ENCODE measurements at places on chromosomes 4 and X. TPM values are rescaled to one million over a fixed set of nuclear protein-coding genes. Genes with fewer than 3 reads are reported as not detected.

DNA sequence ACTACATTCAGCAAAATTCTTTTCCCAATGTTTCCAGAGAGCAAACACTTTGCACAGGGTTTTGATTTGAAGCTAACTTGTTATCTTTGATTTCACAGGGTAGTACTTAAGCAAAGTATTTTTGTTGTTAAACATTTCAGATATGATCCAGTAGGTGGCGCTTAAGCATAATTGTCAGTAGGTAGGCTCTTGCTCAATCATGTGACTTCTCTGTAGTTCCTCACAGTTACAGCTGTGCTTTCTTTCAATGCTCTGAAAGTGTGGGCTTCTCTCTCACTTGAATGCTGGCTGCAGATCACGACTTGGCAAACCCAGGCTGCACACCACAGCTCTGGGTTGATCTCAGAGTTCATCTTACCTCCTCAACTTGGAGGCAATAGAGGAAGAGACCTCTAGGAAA, 1016.5 kb downstream of the SH3BGRL start:
- peak; percentile 10 for DNase-seq

DNA sequence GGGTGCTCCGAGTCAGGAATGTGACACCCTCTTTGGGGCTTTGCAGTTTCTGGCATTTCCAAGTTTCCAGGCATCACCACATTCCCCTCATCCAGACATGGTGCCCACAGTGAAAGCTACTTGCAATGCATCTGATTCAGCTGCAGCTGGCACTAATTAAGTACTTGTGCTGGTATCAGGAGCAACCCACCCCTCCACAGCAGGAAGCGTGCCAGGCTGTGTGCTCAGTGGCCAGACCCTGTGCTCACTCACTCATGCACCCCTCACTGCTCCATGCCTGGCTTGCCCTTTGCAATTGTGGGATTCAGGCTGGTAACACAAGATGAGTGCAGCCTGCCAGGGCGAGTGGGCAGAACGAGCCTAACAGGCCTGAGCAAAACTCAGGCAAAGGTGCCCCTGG, 271.2 kb downstream of the EPHA5 start:
- no peak for DNase-seq

DNA sequence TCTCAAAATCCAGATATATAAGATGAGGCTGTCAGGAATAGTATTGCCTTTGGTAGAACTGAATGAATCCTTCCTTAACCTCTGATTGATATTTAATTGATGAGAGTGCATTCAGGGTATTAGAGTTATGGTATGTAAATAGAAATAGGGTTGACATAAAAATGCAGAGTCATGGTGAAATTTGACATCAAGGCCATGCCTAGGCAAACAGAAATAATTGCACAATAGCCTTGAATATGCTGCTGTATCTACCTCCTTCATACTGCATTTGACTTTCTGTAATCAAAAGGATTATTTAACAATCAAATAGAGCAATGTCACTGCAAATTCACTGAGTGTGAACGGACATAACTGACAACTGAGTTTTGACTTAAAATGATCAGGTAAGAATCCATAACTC, 1316.3 kb downstream of the STIM2 start:
- no peak for DNase-seq

DNA sequence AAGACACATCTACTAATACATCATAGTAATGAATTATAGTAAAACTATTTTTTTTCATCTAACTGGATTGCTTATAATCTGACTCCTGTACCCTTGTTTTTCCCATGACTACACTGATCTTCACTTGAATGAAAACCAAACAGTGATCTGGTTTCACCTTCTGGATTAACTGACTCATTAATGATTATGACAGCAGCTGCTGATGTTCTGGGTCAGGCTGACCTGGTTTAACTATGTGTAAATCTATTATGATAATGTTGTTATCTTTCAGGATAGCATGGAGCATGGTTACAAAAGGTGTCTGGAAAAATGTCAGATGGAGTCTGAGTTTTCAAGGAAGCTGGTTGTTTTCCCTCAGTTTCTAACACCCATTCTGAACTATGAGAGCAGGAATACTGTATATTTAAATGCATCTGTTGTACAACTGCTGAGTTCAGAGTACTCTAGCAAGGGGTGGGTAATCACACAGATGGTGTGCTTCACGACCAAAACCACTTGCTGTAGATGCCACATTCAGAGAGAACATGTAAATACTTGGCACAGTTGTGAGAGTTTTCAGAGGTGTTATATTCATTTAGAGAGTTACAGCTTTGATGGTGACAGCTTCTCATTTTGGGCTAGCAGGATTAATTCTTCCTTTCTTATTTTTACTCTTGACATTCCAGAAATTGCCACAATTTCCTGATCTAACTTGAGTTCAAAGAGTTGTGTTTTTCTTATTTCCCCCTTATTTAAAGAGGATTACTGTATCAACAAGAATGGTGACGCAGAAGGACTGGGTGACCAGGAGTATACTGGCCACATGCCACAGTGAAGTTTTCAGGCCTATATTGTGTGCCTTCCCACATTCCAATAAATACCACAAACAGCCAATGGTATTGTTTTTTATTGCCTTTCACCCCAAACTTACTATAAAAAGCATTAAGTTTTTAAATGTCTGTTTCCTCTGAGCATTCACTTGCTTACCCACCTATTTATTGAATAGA, 249.7 kb upstream of the TET2 start:
- DNase-seq = no peak

GRCh38 chr4:104747635-104748034, 252.9 kb upstream of the CXXC4 start:
- no peak for DNase-seq

The ARSD gene
- 1.2 TPM for total RNA-seq

The MAGEA4 gene
- total RNA-seq = not detected

The GPR143 gene
- total RNA-seq = not detected
